RWPE1 (cell line): ENCODE measurements at places on chromosomes 3 and 15.

- no peak for DNase-seq
These were observed 14.3 kb downstream of the RHOA start for GRCh38 chr3:49397470-49397869.

GRCh38 chr3:3783210-3783609 lies 16.0 kb upstream of the LRRN1 start:
- no peak for DNase-seq

GRCh38 chr3:185739264-185739701 lies 85.6 kb downstream of the IGF2BP2 start:
- no peak for DNase-seq

- DNase-seq, result no peak
These were observed 98.9 kb downstream of the HMG20A start for GRCh38 chr15:77519540-77519939.

DNA sequence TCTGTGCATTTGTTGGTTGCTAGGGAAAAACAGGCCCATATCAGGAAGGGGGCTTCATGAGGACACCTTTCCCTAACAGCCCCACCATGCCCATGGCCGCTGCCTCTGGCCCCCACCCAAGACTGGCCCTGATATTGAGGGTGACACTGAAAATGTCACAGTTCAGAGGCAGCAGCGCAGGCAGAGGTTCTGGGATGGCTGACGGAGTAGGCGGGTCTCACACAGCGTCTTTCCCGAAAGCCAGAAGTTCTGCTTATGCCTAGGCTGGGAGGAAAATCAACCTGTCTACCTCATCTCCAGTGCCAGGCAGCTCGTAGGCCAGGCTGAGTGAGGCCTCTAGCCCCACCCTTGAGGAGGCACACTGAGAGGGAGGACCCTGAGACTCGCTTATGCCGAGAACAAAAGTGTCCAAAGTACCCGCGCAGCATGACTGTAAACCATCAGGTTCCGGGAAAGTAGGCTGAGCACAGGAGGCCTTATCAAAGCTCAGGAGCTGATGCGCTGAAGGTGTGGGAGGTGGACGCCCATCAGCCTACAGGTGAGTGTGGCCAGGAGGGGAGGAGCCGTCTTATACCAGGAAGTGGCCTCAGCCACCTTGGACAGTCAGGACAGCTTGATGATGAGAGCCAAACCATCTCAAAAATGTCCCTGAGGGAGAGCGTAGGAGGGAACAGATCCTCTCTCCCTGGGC lies 27.5 kb downstream of the GRAMD2A start:
- no peak for DNase-seq

DNA sequence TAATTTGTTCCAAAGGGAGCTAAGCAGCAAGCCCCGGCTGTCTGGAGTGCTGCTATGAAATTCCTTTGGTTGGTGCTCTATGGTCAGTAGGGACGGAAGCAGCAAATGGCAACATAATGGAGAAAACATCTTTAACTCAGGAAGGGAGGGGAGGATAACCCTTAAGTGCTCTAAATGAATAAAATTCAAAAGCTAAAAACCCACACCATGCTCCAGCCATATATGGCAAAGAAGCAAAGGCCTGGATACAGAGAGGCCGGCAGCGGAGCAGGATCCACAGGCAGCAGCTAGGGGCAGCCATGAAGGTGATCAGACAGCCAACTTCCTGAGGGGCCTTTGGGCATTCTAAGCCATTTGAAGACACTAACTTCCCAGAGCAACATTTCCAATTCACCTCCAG lies 38.9 kb downstream of the IL17RD start:
- DNase-seq, result no peak

DNA sequence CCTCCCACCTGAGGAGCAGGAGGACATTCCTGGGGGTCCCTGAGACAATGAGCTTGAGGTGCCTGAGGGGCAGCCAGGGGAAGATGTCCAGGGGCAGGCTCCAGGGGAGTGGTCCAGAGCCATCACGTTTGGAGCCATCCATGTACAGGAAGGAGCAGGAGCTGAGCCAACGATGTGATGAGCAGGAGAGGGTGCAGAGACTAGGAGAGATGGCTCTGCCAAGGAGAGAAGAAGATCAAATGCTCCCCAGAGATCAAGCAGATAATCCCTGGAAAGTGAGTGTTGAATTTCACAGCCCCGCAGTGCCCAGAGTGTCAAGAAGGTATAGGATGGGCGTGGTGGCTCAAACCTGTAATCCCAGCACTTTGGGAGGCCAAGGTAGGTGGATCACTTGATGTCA lies 97.8 kb upstream of the HERC1 start:
- no peak for DNase-seq

DNA sequence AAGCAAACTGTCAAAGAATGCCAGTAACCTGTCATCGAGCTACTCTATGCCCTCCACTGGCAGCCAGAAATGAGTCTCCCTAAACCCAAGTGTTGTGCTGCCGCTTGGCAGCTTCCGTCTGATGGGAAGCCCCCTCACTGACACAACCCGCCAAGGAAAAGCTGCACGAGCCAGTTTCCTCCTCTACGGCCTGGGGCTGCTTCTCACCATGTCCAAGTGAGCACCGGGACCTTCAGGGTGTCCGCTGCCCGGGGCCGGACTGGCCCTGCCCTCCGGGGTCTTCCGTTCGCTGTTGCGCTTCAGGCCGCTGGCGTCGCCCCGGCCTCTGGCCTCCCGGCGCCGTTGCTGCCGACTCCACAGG lies 490 bp downstream of the TOMM70 start:
- peak; percentile 14 for DNase-seq

GRCh38 chr3:194548346-194549321 lies 61.8 kb upstream of the ATP13A3 start:
- no peak for DNase-seq

GRCh38 chr3:113245761-113246161 lies 34.4 kb downstream of the BOC start:
- no peak for DNase-seq

GRCh38 chr3:62586356-62586755 lies 213.0 kb upstream of the FEZF2 start:
- no peak for DNase-seq

- no peak for DNase-seq
These were observed 36.5 kb upstream of the NPHP3 start for GRCh38 chr3:132758740-132759139.

DNA sequence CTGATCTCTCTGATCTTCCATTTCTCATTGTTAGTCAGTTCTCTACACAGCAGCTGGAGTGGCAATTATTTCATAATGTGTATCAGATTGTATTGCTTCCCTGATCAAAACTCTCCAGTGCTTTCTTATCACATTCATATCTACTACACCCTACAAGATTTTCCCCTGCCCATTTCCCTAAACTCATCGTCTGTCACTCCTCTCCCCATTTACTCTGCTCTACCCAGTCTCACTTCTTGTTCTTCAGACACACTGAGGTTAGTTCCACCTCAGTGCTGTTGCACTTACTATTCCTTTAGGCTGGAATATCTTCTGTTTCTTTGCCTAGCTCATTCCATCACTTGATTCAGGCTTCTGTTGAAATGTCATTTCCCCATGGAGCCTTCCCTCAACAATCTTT lies 197.1 kb downstream of the SATB1 start:
- no peak for DNase-seq

GRCh38 chr15:92970656-92971055 lies 70.5 kb downstream of the CHD2 start:
- DNase-seq, result no peak

DNA sequence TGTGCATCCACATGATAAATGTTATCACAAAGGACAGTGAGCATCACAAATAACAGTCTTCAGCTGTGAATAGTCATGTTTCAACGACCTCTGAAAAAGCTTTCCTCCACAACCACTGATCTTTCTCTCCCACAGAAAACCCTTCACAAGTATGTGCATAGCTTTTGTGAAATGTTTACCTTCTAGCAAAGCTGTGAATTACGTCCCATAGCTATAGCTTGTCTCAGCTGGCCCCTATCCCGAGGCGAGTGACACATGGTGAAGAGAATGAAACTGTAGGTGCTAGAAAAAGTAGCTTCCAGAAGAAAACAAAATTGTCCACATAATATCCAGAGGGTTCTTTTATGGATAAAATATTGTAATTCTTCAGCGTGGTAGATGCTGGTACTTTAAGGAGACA lies 182.0 kb downstream of the FGF12 start:
- DNase-seq, result no peak

DNA sequence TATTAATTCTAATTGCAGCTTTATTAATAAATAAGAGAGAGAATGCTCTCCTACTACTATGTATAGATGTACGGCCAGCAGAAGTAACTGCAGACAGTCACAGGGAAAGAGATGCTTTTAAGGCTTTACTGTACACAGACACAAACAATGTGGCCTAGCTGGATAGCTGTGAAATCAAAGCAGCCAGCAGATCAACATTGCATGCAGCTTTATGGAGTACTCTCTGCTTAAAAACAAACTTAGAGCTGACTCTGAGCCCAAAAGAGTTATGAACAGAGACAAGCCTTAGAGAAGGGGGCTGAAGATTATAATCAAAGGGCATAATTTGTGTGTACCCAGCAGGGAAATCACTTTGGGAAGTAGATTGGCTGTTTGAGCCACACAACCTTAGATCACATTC lies 47.2 kb downstream of the CADM2 start:
- DNase-seq, result no peak

DNA sequence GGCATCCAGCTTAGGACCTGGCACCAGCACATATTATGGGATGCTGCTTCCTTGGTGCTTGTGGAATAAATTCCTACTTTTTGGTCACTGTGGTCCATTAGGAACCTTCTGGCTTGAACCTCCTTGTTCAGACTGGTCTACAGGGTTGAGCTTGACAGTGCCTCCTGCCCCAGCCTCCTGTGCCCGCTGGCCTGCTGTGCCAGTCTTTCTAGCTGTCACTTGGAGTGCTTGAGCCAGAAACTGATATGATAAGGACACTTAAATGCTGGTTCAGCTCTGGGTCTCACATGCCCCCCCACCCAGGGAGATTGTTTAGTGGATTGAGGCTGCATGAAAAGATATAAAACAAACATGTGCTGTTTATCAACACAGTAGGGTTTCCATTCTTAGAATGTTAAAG lies 147.8 kb downstream of the SLCO3A1 start:
- no peak for DNase-seq

DNA sequence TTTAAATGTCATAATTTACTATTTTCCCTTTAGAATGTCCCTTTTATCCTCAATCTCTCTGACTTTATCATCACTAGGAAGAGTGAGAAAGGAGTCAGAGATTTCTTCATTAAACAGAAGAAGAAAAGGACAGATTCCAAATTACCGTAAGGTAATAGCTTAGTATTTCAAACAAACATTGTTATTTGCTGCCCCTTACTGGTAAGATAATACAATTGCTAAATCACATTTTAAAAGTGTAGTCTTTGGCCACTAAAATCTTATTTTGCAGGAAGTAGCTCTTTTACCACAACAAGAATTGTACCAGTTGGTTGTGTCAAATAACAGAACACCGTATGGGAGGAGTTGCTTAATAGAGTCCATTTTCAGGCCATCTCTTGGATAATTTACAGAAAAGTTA lies 53.7 kb downstream of the CGGBP1 start:
- DNase-seq, result peak; percentile 4

GRCh38 chr3:152706991-152707713 lies 127.8 kb upstream of the P2RY1 start:
- DNase-seq, result no peak

GRCh38 chr15:88568589-88568988 lies 22.1 kb upstream of the DET1 start:
- no peak for DNase-seq

DNA sequence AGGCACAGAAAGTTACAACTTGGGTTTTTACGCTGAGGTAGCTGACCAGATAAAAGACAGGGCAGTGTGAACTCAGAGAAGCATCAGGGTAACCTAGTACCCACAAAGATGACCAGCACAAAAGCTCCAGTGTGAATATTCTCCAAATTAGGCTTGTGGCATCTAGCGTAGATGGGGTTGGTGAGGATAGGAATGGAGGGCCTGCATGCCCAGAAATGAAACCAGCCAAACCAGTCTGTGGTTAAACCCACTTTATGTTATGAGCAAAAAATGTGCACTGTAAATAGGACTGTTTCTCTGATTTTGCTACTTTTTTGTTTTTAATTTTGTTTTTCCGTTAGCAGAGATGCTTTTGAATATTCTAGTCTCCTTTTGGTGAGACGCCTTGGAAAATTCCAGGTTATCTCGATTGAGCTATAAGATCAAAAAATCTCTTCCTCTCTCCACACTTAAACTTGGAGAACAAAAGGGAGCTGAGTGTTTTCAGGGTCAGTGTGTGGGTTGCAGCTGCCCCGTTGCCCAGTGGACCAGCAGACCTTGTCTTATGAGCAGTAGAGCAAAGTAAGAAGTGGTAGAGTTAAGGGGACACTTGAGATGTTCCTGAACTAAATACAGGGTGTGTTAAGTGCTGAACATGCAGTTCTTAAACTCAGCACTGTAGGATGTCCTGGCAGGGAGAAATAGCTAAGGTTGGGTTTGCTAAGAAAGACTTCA lies 132.9 kb downstream of the C3orf38 start:
- no peak for DNase-seq

- DNase-seq, result no peak
These were observed 87.7 kb downstream of the KCNAB1 start for GRCh38 chr3:156207802-156208685.

DNA sequence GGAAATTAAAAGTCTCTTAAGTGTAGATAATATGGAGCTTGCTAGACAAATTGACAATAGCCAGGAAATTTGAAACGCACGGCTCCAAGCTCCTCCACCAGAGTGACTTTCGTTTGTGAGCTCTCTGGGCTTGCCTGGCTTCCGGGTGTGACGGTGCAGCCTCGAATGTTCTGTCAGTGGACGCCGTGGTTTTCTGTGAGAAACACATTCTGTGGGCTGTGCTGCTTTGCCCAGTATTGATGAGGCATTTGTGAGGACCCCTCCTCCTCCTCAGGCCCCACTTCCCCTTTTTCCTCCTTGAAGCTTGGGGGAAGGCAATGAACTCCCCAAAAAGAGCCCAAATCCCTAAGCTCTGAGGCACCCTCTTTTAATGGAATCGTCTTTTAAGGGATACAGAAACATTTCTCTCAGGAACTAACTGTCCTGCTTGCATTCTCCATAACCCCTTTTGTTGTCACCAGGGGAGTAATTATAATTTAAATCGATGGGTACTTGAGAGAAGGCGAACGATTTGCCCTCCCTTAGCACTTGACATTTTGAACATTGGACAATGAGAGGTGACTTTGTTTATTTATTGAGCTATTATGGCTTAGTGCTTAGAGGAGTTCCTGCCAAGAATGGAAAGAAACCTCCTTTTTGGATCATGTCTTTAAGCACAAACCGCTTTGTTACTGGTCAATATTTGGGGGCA lies 40.8 kb downstream of the POLR2M start:
- DNase-seq, result no peak

- no peak for DNase-seq
These were observed 5.4 kb downstream of the ACAD11 start for GRCh38 chr3:132654190-132654589.

DNA sequence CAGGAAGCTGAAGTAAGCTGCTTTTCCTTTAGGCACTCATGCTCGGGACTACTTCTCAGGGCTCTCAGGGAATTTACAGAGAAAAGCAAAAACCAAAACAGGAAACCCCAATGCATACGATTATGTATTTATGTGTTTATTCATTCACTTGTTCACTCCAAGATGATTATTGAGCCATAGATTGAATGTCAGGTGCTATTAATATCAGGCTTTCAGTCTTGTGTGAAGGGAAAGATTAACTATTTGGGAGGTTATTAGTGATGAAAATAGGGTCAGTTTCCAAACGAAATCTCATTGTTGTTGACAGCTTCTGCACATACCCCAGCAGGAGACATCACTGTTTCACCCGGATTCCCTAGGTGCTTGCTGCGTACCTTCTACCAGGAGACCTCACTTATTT lies 135.8 kb downstream of the NEK11 start:
- DNase-seq, result no peak
